ENCODE measurements at places on chromosomes 16 and 17.

GRCh38 chr16:27174007-27174406, 29.3 kb upstream of the KDM8 start:
- no peak for DNase-seq

- DNase-seq, result no peak
Observed at GRCh38 chr16:68750193-68750695, 13.2 kb downstream of the CDH1 start.

DNA sequence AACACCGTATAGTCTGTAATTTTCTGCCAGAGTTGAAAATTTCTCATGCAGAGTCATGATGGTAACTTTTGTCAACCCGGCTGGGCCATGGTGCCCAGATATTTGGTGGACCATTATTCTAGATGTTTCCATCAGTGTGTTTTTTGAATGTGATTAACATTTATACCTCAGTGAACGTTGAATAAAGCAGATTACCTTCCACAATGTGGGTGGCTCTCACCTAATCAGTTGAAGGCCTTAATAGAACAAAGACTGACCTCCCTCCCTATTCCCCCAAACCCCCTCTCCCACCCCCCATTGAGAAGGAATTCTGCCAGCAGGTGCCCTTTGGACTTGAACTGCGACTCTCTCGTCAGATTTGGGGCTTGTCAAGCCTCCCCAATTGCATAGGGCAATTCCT, 6.4 kb upstream of the CA5A start:
- DNase-seq, result no peak

GRCh38 chr16:8845699-8846298, 23.0 kb downstream of the CARHSP1 start:
- DNase-seq, result no peak

DNA sequence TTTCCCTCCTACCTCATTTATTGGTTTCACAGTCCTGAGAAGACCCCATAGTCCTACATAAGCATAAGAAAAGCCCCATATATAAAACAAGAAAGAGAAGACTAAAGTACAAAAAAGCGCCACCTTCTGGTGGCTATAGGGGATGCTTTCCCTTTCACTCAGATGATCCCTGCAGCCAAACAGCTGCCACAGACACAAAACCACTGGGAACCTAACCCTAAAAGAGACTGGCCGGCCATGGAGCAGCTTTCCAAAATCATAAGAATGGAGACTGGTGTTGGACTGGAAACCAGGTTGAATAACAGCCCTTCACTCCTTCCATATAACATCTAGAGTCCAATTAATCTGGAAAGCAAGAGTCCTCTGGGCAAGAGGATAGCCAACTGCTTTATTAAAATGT, 11.4 kb downstream of the DYNC1LI2 start:
- DNase-seq, result no peak

DNA sequence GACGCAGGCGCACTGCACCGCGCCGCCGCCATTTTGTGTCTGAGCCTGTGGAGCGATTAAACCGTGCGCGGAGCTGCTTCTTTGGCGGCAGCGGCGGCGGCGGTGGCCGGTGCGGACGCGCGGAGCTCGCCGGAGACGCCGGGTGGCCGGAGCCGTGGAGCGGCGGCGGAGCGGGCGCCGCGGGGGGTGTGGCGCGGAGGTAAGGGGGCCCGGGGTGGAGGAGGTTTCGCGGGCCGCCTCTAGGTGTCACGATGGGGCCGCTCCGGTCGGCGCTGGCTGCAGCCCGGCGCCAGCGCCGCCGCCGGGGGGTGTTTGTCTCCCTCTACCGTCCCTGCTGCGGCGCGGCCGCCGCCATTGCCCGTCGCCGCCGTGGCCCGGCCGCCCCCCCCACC, at the start of gene CTCF:
CTCF (plus strand) TSS at position 1 of the 392 bp plus-strand sequence. CDS start 48,307 bp downstream, outside the sequence.
- DNase-seq, result peak; percentile 77

DNA sequence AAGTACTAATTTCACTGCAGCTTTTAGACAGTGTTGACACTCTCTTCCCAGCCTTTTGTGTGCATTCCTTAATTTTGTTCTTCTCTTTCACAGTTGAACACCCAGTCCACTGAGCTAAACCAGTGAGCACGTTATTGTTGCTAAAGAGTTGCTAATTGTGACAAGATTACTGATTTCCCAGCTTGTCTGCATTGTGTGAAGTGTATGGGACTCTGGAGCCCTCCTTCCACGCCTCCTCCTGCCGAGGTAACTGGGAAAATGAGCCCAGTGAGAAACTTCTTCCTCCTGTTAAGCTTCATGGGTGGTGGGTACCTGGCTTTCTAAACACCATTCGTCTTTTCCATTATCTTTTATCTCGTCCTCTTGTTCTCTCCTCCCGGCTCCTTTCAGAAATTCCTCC, 29.8 kb upstream of the DNAH17 start:
- no peak for DNase-seq

GRCh38 chr16:48597563-48598387, 12.2 kb downstream of the N4BP1 start:
- no peak for DNase-seq

DNA sequence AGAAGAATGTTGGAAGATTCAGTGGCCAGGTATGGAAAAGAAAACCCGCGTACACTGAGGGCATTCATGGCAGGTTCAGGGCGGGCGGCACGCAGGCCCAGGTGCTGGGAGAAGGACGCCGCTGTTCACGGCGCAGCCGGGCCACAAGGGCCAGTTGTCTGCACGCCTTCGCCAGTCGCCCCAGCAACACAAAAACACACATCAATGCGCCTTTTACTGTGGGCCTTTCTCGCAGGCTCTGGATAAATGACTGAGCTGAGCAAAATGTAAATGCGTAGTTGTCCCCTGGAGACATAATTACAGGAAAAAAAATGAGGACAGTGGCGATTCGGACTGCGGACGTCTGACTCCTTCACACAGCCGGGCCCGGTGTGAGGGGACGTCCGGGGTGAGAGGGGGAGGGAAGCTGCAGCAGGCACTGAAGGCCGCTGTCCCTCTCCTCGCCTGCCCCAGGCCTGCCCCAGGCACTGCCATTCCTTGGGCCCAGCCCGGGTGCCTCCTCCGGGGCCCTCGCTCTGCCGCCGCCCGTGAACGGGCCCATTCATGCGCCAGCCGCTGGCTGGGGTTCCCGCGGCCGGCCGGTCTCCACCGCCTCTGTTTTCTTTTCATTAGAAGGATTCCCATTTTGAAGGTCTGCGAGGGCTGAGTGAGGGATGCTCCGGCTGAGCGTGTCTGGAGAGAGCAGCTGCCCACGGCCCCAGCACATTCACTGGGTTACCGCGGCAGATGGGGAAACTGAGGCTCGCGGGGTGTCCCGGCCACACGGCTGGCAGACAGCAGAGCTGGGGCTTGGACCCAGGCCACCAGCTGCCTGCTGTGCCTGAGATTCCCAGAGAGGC, 6.5 kb upstream of the ZNF469 start:
- DNase-seq, result no peak

Measured in stimulated activated CD8-positive, alpha-beta memory T cell treated with anti-CD3 and anti-CD28 coated beads, Interleukin-15, amount 100 ng/mL, for 4 hours (primary cell).